Putamen (tissue), 1 donor: ENCODE measurements at places on chromosomes 2 and 18.

- no peak for DNase-seq
Observed at GRCh38 chr2:144477957-144478311, 42.0 kb downstream of the ZEB2 start.

DNA sequence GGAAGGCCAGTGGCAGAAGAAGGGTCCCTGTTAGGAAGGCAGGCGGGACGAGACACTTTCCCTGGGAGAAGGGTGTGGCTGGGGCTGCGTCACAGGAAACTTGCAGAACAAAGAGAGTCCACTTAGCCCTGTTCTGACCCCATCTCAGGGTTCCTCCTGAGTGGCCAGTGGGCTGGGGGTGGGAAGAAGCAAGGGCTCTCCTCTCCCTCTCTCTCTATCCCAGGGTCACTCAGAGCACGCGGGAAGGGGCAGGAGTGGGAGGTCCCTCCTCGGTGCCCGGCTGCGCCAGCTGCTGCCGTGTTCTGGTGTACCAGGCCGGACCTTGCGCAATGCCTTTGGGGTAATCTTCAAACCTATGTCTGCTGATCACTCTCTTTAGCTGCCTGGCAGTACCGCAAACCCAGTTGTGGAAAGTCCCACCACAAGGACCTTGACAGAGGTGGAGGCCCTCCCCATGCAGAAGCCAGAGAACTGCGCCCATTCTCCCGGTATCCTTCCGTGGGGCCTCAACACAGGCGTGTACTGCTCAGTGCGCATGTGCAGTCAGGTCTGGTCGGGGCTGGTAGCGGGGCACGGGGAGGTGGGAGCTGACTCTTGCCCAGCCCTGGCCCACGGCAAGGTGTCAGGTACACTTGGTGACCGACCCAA, 47.8 kb upstream of the ST3GAL5 start:
- no peak for DNase-seq

DNA sequence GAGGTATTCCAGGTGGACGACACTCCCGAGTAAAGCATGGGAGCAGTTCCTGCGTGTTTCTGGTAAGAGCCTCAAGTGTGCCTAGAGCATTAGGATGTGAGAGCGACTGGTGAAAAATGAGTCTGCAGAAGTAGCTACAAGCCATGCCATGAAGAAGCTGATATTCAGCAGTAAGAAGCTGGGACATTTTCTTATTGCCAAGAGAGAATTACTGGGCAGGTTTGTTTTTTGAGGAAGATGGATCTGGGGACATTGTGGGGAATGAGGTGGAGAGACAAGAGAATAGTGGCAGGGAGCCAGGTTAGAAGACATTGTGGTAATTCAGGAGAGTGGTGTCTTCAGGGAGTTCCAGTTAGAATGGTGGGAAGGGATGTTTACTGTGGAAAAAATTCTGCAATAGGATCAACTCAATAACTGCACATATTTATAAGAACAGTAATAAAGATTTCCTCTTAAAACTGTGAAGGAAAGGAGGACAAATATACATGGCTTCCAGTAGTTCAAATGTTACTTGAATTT, 38.2 kb downstream of the CRIM1 start:
- no peak for DNase-seq

- no peak for DNase-seq
Observed at GRCh38 chr18:71485611-71486010, 1058.5 kb downstream of the CBLN2 start.

GRCh38 chr2:226169751-226170581, 629.7 kb downstream of the IRS1 start:
- DNase-seq, result no peak

DNA sequence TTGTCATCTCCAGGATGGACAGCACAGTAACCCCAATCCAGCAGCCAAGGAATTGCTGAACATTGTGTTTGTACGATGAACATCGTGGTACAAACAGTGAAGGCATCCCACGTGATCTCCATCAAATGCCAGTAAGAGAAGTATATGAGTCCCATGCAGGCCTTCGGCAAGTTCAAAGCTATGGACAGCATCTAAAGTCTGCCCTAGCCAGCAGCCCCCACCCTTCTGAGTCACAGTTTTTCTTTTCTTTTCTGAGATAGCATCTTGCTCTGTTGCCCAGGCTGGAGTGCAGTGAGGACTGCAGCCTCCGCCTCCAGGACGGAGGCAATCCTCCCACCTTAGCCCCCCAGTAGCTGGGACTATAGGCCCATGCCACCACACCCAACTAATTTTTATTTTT, 71.0 kb upstream of the SRD5A2 start:
- DNase-seq, result no peak

DNA sequence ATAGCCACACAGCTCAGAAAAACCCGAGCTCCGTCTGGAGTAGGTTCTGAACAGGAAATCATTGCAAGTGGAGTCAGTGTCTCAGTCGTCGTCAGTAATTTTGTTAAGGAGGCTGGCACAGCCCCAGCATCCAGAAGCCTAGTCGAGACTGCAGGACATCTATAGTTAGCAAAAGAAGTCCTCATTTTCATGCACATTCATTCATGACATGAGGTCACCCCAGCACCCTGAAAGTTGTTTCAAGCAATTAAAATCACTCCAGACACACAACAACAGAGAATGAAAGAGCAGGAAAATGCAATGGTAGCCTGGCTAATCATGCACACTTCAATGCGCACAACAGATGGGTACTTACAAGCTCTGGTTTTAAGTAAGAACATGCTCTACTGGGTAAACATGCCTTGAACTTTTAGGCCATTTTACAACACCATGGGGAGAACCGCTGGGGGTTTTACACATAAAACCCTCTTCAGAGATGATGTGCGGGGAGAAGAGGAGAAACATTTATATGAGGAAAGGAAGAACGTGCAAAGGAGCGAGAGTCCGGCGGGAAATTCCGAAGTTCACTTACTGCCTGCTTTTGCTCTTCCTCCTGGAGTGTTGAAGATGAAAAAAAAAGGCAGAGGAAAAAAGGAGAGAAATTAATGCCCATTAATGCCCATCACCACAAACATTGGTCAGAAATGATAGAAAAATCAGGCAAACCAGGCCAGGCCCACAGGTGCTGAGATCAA, 77.4 kb upstream of the DNMT3A start:
- no peak for DNase-seq

DNA sequence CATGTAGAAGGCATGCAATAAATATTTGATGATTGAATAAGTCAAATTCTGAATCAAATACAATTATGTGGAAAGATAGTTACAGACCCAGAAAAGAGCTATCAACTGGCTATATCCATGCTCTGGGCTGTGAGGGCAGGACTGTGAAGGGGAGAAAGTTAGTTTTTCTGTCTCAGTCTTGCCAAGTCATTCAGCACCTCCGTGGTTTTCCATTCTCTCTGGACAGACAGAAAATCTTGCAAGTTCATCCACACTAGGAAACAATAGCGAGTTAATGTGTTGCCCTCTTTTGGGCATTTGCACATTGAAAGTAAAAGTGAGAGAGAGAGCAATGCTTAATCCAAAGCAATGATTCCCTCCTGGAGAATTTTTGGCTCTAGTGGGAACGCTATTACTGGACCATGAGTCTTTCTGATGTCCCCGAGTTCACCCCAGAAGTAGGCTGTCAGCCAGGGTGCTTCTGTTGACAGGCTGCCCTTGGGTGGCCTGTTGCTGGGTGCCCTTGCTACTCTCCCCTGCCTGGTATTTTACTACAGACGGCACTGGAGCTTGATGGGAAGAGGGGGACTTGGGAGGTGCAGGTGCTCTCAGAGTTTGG, 238.3 kb downstream of the LOXHD1 start:
- DNase-seq, result no peak

- no peak for DNase-seq
Observed at GRCh38 chr2:224085811-224086210, 46.7 kb upstream of the SERPINE2 start.

GRCh38 chr18:79410171-79410641, 14.5 kb downstream of the NFATC1 start:
- no peak for DNase-seq

GRCh38 chr18:36769611-36770314, 59.0 kb downstream of the TPGS2 start:
- no peak for DNase-seq

- DNase-seq, result no peak
Observed at GRCh38 chr18:39838831-39839230, 2116.2 kb upstream of the PIK3C3 start.

DNA sequence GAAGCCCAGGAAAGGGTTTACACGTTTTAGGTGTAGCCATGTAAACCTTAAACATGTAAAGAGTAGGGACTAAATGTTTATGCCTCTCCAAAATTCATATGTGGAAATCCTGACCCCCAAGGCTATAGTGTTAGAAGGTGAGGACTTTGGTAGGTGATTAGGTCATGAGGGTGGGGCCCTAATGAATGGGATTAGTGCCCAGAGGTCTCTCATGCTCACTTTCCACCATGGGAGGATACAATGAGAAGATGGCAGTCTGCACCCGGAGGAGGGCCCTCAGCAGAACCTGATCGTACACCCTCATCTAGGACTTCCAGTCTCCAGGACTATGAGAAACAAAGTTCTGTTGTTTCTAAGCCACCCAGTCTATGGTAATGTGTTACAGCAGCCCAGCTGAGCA, 119.6 kb downstream of the TMEM163 start:
- no peak for DNase-seq

DNA sequence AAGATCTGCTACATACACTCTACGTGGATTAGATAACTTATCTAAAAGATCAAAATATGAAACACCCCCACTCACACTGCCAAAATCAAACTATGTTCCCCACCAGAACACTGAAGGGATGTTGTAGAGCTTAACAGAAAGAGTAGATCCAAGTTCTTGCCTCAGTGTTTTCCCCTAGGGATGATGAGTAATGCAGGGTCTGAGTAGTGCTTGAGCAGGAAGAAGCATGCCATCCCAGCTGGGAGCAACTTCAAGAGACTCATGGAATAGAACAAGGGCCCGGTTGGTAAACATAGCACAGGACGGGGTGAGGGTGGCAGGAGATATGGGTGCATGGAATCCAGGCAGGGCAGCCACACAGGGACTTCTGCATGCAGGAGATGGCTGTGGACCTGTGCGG, 74.3 kb downstream of the SNTG2 start:
- DNase-seq, result no peak

DNA sequence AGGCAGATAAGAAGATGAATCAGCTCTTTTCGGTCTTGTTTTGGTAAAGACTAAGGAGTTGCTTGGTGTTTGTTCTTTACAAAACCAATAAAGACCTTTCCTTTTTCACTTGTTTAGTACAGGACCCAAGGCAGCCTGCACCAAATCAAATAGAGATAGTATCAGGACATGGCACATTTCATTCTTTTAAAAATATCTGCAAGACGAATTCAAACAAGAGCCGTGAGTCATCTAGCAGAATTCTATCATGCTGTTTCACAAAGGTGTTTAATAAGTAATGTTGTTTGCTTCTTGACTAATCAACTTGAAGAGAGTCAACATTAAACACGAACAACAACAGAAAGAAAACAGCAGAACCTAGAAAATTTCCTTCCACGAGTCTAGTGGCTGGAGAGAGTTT, 102.8 kb upstream of the TTN start:
- no peak for DNase-seq

DNA sequence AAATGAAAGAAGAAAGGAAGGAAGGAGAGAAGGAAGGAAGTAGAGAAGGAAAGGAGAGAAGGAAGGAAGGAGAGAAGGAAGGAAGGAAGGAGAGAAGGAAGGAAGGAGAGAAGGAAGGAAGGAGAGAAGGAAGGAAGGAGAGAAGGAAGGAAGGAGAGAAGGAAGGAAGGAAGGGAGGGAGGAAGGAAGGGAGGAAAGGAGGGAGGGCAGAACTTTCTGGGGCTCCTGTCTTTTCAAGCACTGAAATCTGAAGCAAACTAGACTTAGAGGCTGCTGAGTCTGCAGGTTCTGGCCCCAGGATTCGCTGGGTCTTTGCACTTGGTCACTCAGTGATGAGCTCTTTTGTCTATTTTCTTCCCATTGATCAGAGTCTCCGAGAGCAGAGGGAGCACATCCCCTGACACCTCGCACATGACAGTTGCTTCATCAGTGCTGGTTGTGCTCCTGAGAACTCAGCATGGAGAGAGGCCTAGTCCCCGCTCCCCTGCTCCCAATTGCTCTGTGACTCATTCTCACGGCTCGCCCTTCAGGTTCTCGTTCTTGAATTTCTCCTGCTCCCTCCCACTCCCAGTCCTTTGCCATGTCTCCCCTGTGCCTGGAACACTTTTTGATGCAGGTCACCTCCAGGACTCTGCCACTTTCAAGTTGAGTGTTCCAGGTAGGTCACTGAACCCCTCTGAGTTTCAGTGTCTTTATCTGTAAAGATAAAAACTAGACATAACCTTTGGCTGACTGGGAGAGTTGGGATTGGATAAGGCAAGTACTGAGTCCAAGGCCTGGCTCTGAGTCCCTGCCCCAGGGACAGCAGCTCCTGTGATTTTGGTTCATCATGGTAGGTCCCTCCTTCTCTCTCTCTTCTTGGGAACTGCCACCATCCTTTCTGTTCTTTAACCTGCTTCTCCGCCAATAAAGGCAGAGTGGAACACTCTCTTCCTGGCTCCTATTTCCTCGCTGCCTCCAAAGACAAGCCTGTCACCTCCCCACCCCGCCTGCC, 55.2 kb downstream of the TNP1 start:
- no peak for DNase-seq

DNA sequence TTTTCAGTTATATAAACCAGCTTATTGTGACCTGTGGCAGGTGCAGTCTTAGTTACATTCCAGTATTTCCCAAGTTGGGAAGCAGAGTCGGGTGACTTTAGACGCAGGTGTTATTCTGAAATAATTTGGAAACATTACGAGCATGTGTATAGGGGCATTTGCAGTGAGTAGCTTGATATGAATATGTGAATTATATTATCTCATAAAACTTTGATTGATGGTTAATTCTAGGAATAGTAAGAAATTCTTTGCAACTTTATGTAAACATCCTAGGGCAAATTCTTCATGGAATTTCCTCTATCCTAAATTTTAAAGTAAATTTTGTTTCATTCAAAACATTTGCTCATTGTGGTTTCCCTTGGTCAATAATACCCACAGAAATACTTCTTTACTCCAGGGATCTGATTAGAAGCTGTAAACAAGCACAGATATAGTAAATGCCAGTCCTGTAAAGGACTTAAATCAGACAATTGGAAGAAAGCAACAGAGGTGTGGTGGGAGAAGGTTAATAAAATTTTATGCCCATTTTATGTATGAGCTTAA, 580.6 kb upstream of the CDH2 start:
- no peak for DNase-seq

GRCh38 chr2:216340280-216340631, 32.0 kb downstream of the MARCHF4 start:
- DNase-seq, result no peak

DNA sequence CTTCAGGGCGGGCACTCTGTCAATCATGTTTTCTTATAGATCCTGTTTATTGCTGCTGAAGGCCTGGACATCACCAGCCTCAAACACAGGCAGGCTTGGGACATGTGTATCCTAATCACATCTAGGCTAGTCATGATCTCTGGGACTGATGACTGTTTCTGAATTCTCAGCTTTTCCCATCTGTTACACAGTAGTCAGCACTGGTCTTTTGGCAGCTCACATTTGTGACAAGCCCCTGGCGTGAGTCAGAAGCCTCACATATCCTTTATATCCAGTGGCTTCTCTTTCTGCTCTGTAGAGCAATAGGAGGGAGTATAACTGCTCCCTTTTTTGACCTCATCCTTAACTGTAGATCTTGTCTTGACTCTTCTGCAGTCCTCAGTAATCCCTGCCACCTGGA, 4.5 kb downstream of the SEMA4F start:
- no peak for DNase-seq
